ENCODE measurements at places on chromosomes 1 and 21.

DNA sequence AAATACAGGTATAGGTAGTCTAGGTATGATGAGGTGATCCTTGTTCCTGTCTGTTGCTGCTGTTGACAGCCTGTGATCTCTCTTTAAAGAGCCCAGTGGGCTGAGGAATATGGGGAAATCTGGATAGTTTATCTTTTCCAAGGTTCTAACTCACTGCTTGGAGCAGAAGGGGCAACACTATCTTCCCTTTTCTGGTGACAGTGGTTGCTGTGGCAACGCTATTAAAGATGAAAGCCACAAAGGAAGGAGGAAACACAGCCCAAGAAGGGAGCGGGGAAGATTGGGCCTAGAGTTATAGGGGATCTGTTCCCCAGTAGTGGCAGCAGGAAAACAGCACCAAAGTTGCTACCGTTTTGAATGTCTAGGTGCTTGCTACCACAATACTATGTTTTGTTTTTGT, 8.8 kb downstream of the PCP4L1 start:
- DNase-seq: no peak

DNA sequence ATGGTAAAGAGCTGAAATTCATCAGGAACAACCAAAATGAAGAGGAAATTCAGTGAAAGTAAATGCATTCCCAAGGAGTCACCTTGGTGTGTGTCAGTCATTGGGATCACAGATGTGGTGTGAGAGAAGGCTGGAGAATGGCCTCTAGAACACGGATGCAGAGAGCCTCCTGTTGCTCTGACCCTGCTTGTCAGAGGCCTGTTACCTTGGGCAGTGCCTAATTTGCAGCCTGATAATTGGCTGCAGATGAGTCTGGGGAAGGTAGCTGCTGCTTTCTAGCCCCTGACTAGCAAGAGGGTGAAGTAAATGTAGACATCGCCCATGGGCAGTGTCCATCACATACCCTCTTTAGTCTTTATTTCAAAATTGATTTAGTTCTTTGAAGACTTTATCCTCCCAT, 3.3 kb downstream of the GCSAML start:
- peak; percentile 18 for DNase-seq

- no peak for DNase-seq
Measured at GRCh38 chr1:247114351-247115140, 10.4 kb upstream of the ZNF669 start.

GRCh38 chr21:36528716-36529115, 48.8 kb upstream of the CLDN14 start:
- DNase-seq: no peak

- DNase-seq: no peak
Measured at GRCh38 chr1:168706391-168706992, 22.5 kb downstream of the DPT start.

Data from ELF-1 (cell line).